ENCODE measurements at places on chromosomes 5 and 9.
A peak's percentile ranks its signal among the peaks of the same experiment; 100 is the strongest.

- H3K4me1 ChIP-seq = no peaks in the 10 kb centered on the region
- DNase-seq = no peak
- H3K4me3 ChIP-seq = no peak overlapping the region
- H3K36me3 ChIP-seq = no peaks in the 10 kb centered on the region
- no peaks in the 10 kb centered on the region for H3K27me3 ChIP-seq
These were observed 77.5 kb downstream of the CERT1 start for GRCh38 chr5:75433814-75434506.

- peaks cover 37% of the 10 kb centered on the region for H3K4me1 ChIP-seq
- H3K36me3 ChIP-seq = no peaks in the 10 kb centered on the region
- peak; percentile 25 for DNase-seq
- peaks cover 50% of the 10 kb centered on the region for H3K27me3 ChIP-seq
- peak overlapping the region; percentile 80 for H3K4me3 ChIP-seq
These were observed 1.1 kb downstream of the CTNND2 start for GRCh38 chr5:11903121-11903613.

DNA sequence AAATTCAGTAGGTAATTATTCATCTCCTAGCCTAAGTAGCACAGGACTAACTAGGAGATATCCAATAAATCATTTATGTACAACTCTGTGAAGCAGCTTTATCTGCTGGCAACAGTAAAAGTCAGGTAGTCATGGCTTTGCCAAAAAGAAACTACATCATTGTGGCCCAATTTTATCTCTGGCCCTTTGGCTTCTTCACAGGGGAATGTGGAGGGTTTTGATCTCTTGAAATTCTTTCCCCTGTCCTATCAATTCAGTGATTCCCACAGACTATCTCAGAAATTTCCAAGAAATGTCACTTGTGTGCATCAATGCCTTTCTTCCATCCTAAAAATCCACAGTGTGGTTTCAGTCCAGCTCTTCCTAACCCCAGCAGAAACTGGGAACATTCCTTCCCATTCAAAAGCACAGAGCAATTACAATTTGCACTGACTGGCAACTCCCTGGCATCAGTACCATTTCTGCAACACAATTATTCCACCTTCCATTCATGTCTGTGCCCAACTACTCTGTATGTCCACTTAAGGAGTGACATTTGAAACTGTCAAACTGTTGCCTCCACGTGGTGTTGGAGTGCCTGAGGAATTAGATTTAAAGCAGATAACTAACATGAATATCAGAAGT is 6.6 kb downstream of the CDC14B start:
- peaks cover 29% of the 10 kb centered on the region for H3K4me1 ChIP-seq
- no peak overlapping the region for H3K27ac ChIP-seq
- DNase-seq = no peak
- peak overlapping the region; percentile 27 for H3K4me3 ChIP-seq
- H3K27me3 ChIP-seq = peaks cover 10% of the 10 kb centered on the region

DNA sequence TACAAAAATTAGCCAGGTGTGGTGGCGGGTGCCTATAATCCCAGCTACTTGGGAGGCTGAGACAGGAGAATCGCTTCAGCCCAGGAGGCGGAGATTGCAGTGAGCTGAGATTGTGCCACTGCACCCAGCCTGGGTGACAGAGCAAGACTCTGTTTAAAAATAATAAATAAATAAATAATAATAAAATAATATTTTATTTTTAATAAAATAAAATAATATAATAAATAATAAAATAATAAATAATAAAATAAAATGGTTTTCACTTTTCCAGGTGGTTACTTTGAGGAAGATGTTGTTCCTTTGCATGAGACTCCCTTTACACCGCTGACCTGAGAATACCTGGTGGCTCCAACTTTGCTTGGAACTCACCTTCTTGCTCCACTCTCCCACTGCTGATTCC is 82.8 kb downstream of the RCL1 start:
- no peaks in the 10 kb centered on the region for H3K4me1 ChIP-seq
- no peak for DNase-seq
- no peak overlapping the region for H3K27ac ChIP-seq
- H3K36me3 ChIP-seq = no peaks in the 10 kb centered on the region
- no peak overlapping the region for H3K4me3 ChIP-seq

DNA sequence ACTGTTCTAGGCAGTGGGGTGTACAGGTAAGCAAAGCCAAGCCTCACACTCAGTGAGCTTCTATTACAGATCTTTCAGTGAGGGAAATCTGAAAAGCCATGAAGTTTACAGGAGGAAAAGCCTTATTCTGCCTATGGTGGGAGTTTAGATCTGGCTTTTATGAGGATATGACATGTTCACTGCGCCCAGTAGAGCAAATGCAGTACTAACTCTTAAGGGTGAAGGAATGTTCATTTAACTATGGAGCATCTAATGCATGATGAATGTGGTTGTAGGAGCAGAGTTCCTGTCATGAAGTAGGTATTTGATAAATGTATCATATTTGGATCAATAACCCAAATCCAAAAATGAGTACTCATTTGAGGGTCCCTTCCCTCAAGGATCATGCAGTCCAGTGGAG is 230.2 kb upstream of the PAPPA start:
- no peak for DNase-seq
- H3K4me3 ChIP-seq = no peak overlapping the region
- H3K27ac ChIP-seq = no peak overlapping the region
- no peaks in the 10 kb centered on the region for H3K4me1 ChIP-seq
- H3K36me3 ChIP-seq = no peaks in the 10 kb centered on the region
- no peaks in the 10 kb centered on the region for H3K27me3 ChIP-seq

DNA sequence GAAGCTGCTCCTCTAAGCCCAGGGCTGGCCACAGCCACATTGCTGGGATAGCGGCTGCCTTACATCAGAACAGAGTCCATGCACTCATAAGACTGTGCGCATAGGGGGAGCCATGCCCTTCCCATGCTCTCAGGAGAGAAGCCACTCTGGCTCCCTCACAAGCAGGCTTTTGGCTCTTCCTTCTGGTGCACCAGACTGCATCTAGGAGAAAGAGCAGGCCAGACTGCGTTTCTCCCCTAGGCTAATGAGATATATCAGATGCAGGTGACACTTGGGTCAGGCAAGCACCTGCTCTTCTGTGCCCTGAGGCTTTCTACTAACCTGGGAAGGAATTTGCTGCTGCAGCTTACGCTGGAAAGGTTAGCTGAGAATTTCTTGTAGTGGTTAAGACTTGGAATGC is 43.2 kb upstream of the BRINP1 start:
- peak; percentile 20 for DNase-seq
- no peaks in the 10 kb centered on the region for H3K4me1 ChIP-seq
- H3K4me3 ChIP-seq = no peak overlapping the region
- no peaks in the 10 kb centered on the region for H3K36me3 ChIP-seq
- no peak overlapping the region for H3K27ac ChIP-seq
- H3K27me3 ChIP-seq = no peaks in the 10 kb centered on the region
